ENCODE measurements at places on chromosomes 16 and 17. TPM values are rescaled to one million over a fixed set of nuclear protein-coding genes. Genes with fewer than 3 reads are reported as not detected.
A peak's percentile ranks its signal among the peaks of the same experiment; 100 is the strongest.

Gene NOMO2
- total RNA-seq = 195 TPM

DNA sequence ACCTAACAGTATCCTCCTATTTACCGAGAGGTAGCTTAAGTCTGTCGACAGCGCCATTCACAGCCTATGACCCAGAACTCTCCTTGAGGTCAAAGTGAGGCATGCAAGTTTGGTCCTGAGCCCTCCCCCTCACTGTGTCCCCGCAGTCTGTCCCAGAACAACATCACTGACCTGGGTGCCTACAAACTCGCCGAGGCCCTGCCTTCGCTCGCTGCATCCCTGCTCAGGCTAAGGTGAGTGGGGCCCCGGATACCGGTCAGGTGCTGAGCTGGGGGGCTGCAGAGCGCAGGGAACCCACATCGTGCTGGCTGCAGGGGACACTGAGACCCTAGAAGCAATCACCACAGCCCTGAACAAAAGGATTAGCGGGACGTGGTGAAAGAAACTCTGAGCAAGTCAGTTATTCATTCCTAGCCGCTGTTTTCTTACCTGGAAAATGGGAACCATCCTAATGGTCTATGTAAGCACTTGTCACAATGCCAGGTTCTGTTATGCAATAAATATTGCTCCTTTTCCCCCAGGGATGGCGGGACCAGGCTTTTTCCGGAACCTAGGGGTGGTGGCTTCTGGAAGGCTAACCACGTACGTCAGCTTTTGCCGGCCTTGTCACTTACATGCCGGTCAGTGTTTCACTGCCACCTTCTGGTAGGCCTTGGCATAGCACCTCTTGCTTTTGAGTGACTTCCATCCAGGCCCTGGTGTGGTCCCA, 23.8 kb downstream of the DEXI start:
- no peaks in the 10 kb centered on the region for H3K4me1 ChIP-seq
- H3K36me3 ChIP-seq = no peaks in the 10 kb centered on the region
- H3K27me3 ChIP-seq = no peaks in the 10 kb centered on the region

GRCh38 chr16:29806641-29807425, 504 bp downstream of the MAZ start:
- DNase-seq = peak; percentile 72
- H3K27me3 ChIP-seq = no peaks in the 10 kb centered on the region
- peak overlapping the region; percentile 29 for H3K4me3 ChIP-seq
- no peaks in the 10 kb centered on the region for H3K36me3 ChIP-seq

Gene VMO1
- total RNA-seq = 0.58 TPM

GRCh38 chr17:36934692-36935630, 2.3 kb upstream of the LHX1 start:
- H3K4me3 ChIP-seq = peak overlapping the region; percentile 36
- peaks cover 91% of the 10 kb centered on the region for H3K27me3 ChIP-seq
- no peak overlapping the region for H3K27ac ChIP-seq
- DNase-seq = no peak
- no peaks in the 10 kb centered on the region for H3K36me3 ChIP-seq

GRCh38 chr16:85986931-85987749, 88.2 kb downstream of the IRF8 start:
- no peak overlapping the region for H3K27ac ChIP-seq
- peaks cover 3% of the 10 kb centered on the region for H3K27me3 ChIP-seq
- no peak for DNase-seq

Gene GJD3
- total RNA-seq = 0.40 TPM

DNA sequence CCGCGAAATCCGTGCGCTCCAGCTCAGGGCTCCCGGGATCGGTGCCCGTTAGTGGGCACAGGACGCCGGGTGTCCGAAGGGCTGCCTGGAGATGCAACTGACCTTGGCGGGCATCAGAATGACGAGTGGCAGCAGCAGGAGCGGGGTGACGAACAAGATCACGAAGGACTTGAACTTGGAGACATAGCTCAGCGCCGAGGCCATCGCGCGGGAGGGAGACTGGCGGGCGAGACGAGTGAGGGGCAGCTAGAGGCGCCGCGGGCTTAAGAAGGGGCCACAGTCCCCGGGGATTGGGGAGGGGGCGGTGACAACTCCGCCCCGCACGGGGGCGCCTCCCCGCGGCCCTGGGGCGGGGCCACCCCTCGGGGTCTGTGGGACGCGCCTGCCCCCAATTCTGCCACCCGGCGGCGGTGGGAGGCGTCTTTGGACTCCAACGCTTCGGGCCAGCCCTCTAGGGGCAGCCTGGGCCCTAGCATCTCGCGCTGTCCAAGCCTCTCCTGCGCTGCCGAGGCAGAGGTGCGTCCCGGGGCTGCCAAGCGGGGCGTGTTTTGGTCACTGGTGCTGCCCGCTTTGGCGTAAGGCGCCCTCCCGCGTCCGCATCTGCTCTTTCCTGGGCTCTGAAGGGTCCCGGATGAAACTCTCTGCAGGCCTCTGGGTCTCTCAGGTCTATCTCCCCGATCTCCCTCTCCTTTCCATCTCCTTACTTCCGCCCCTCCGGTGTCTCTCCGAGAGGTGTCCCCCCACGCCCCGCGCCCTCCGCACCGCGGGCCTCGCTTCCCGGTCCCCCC, at the start of gene SLC13A5:
Gene SLC13A5, minus strand, starts transcription at position 240 of the 788 bp plus-strand sequence. Its CDS starts 36 bp downstream, at position 204.
- no peaks in the 10 kb centered on the region for H3K36me3 ChIP-seq
- H3K4me1 ChIP-seq = no peaks in the 10 kb centered on the region
- no peak for DNase-seq
- no peak within 1 kb of the TSS for H3K27ac ChIP-seq
- H3K4me3 ChIP-seq = no peak within 1 kb of the TSS

DNA sequence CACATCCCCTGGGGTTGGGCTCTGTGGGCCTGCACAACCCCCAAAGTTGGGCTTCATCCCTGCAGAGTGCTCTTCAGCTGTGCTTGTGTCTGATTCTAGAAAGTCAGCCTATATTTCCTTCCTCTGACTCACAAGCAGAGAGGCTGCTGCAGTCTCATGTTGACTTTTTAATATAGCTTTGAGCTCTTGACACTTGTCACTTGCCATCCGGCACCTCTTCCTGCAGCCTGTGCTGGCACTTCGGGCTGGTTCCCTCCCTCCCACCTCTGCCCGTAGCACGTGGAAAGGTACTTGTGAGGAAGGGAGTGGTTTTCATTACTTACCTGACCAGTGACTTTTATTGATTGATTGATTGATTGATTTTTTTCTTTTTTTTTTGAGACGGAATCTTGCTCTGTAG, 19.0 kb upstream of the JPT2 start:
- H3K4me1 ChIP-seq = no peaks in the 10 kb centered on the region
- H3K27ac ChIP-seq = no peak overlapping the region
- H3K36me3 ChIP-seq = peaks cover 55% of the 10 kb centered on the region
- H3K4me3 ChIP-seq = no peak overlapping the region
- DNase-seq = no peak

All from pancreas (tissue), 10 donors.